ENCODE measurements at places on chromosomes 5 and 9. TPM values are rescaled to one million over a fixed set of nuclear protein-coding genes. Genes with fewer than 3 reads are reported as not detected.

The PHF24 gene
- total RNA-seq = not detected

The PCYOX1L gene
- total RNA-seq = 32.3 TPM

The PFN3 gene
- total RNA-seq = not detected

- DNase-seq = no peak
Measured at GRCh38 chr5:116675626-116675910, 100.9 kb upstream of the SEMA6A start.

DNA sequence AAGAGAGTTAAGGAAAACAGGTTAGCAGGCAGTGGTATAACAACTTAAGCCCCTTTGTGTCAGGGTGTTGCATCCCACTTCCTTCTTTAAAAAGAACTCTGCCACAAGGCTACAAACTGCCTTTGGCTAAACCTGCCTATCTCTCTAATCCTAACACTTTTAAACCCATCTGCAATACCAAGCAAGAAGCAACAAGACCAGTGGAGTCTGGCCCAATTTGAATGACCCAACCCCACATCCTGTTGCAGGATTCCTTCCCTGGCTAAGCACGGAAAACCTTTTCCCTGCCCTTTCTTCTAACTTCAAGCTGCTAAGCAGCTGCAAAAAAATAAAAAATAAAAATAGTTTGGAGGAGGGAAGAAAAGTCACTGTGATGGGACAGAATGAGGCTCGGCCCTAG is 27.1 kb downstream of the ABCA1 start:
- no peak for DNase-seq

DNA sequence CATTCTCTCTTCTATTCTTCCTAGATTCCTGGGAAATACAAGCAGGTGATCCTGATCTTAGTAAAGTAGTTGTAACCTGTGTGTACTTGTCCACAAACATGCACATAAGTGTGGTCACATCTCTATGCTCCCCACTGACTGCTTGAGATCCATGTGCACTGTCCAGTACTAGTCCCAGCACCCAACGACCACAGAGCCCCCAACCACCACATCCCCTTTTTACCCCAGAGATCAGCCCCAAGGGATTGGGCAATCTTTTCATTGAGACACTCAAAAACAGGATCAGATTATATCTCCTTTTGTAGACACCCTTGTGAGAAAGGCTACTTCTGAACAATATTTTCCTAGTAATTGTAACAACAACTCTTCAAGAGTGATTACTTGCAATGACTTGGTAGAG is 240.6 kb downstream of the ACTL7B start:
- no peak for DNase-seq

DNA sequence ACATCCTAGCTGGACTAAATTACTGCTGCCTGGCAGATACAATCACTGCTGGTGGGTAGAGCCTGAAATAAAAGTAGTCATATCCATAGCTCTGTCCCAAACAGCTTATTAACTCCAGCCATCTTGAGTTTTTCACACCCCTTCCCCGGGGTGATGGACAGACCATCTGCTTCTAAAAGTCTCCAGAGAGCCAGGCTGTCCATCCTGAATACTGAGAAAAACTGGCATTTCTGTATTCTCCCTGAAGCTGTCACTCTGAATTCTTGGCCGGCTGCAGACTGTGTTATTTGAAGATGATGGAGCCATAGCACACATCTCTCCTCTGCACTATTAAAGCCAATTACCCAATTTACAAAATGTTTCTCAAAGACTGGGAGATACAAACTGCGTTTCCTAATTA is 118.6 kb downstream of the GABBR2 start:
- DNase-seq = no peak

GRCh38 chr5:177116631-177117373 is 16.8 kb upstream of the NSD1 start:
- DNase-seq = peak; percentile 93

DNA sequence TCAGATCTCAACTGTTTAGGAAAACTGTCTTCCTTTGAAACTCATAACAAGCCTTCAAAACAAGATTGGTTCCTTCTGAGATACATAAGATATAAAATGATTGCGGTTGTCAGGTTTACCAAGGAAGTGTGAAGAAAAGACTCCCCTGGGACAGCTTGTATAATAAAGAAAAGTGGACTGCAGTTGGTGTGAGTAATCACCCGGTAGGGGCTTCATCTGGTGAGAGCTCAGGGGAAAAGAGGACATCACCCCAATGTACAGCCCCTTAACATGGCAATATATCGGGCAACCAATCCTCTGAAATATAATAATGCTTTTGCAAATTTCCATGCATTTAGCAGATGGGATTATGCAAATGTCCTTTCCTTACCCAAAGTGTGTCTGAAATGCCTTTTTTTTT is 216.5 kb upstream of the KLF9 start:
- no peak for DNase-seq
